ENCODE measurements at places on chromosomes 7 and 10.

DNA sequence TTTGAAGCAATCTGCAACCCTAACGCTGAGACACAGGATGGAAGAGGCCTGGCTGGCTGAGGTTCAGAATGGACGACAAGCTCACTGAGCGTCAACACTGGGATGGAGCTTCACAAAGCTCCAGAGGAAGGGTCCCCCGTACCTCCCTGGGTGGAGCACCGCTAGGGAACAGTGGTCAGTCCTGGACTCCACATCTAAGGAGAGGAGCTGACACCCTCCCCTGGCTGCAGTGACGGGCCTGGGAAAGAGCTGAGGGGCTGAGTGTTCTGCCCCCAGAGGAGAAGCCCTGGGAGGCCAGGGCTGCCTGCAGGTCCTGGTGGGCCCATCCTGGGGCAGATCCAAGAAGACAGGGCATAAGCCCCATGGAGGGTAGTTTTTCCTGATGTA is 146.2 kb downstream of the ARHGAP22 start:
- DNase-seq = no peak

GRCh38 chr10:72509206-72509799 is 116.6 kb downstream of the MICU1 start:
- DNase-seq = peak; percentile 80

DNA sequence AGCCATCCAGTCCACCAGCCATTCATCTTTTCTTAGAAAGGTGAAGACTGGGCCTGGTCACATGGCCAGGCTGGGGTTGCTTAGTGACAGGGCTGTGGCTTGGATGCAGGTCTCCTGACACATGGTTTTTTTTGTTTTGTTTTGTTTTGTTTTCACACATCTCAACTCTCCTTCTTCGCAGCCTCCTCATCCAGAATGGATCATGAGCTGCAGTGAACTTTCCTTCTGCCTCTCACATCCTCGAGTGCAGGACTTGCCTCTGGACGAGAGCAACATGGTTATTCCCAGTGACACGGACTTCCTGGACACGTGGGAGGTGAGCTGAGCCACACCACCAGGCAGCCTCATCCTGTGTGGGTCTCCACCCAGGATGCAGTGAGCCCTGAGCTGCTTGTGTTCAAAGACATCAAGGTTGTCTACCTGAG is 9.5 kb downstream of the AKR1E2 start:
- DNase-seq = no peak

DNA sequence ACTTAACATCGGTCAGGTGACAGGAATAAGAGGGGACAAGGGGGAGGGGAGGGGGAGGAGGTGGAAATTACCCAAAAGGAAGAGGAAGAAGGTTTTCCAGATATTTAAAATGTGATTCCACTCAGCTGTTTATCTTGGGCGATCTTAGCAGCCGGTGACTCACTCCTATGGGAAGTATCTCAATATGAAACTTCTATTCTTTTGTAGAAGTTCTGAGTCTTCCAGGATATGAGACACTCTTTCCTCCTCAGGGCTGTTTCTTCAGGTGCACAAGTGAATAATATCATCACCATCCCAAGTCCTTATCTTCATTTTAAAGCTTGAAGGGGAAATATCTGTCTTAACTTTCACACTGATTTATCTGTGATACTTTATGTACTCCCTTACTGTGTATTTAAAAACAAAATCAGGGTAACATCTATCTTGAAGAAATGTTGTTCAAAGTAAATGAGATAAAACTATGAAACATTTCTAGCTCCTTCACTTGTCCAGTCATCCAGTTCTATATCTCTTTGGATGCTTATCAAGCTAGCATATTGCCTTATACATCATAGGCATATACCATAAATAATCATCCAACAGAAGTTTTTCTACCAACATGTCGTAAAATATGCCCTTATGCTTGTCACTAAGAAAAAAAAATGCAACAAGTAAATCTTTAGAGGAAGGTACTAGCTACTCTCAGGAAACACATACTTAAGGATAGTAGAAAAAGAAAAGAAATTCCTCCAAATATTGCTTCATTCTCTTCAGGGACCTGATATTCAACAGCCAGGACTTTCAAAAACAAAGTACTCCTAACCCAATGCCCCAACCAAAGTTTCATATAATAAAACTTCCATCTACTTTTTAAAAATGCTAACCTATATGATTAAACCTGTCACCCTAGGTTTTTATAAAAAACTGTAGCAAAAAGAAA is 13.7 kb downstream of the DOCK4 start:
- no peak for DNase-seq
